HepG2 (cell line): ENCODE measurements at places on chromosomes 3 and 15. TPM values are rescaled to one million over a fixed set of nuclear protein-coding genes. Genes with fewer than 3 reads are reported as not detected.
A peak's percentile ranks its signal among the peaks of the same experiment; 100 is the strongest.

DNA sequence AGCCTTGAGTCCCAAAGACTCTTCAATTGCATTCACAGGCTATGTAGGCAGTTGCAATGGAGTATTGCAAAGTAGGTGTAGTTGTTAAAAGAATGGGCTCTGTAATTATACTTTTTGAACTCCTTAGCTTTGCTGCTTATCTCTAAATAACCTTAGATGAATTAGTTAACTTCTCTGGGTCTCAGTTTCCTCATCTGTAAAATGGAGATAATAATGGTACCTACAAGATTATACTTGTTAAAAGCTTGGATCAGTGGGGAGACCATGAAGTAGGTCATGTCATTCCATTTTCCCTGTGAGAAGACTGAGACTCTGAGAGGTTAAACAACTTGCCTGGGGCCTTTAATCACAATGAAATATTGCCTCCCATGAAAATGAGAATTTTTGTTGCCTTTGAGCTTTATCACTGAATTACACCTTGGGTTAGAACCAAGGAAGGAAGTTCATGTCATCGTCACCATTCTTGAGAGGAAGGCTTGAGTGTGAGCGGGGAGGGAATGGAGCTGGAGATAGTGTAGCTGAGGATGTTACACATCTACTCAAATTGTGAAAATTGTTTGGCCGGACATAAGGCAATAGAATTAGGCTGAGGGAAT lies 38.1 kb downstream of the CTDSPL start:
- DNase-seq: no peak

- no peak for DNase-seq
Observed at GRCh38 chr3:167709690-167710089, 25.0 kb downstream of the PDCD10 start.

DNA sequence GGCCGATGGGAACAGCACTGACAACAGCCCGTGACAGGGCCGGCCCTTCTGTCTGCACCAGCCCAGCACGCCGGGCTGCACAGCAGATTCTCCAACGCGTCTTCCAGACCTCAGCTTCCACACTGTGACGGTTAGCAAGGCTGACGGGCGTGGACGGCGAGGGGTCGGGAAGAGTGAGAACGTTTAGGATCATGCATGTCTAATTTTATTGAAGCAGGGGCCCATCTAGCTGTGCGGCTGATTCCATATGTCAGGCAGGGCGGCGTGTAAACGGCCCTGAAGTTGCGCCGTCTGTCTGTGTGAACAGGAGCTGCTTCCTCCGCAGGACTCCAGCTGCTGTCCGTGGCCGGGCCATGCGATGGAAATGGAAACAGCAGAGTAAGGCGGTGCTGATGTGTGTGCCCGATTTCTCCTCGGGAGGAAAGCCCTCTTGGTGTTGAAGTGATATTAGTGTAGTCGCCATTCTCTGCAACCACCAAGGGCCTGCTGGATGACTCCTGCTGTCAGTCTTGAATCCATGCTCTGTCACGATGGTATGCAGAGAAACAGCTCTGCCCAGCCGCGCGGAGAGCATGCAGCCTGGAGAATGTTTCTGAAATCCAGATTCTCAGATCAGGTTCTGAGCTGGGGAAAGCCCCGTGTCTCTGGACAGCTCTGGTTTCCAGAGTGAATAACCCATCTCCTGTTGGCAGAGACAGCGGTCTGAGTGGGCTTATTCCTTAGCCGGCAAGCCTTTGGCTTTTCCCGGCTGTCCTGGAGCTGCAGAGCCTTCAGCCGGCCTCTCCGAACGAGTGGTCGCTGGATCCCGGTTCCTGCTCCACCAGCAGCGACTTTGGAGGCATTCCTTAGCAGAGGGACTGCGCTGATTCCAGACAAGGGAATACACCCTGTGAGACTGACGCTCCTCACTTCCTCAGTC lies 158.1 kb upstream of the UBE3A start:
- DNase-seq: no peak

DNA sequence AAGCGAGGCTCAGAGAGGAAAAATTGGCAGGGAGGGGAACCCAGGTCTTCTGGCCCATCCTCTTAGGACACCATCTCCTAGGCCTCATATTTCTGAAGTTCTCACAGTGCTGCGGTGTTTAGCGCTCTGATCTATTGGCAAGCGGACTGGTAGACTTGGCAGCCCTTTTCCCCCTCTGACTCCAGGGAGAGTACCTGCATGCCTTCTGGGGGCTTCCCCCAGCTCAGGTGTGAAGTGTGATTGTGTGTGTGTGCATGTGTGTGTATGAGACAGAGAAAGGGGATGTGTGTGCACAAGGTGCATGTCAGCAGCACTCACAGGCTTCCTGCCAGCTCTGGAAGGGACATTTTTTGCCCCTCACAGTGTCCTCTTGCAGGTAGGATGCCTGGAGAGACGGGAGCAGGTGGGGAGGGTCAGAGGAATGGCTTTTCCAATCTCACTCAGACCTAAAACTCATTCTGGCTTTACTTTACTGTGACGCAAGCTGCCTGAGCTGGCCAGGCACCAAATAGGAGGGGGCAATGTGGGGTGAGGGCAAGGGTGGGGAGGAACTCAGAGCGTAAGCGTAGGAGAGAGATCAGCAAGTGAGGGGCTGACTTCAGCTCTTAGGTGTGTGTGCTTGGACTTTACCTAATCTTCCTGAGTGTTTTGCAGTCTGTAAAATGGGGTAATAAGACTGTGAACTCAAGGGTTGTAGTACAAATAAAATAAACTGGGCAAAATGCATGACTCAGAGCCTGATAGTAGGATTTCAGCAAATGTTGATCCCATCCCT lies 4.0 kb upstream of the IL17RE start:
- peak; percentile 56 for DNase-seq

DNA sequence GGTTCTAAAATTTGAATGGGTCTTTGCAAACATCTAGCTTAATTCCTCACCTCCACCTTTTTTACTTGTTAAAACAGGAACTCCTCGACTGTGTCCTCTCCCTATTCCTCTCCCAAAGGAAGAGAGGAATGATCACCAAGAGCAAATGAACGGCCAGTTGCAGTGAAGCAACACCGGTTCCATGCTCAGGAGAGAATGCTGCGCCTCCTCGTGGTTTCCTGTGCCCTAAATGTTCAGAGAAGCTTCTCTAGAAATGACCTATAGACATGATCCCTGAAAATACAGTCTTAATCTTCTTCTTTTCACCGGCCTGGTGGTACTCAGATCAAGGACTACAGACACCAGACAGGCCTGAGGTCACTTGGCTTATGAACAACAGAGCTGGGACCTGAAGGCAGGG lies 65.1 kb upstream of the GUCA1C start:
- peak; percentile 5 for DNase-seq

DNA sequence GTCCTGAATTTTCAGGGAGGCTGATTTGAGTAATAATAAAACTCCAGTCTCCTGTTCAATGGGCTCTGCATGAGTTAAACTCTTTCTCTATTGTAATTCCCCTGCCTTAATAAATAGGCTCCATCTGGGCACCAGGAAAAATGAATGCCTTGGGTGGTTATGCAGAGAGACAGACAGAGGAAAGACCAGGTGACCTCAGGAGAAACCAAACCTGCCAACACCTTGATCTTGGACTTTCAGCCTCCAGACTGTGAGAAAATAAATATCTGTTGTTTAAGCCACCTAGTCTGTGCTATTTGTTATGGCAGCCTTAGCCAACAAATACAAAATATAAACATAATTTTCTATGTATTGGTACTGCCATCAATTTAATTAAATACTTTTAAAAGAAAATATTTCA lies 64.8 kb upstream of the RAP2B start:
- DNase-seq: no peak

CAMKV gene
- polyA plus RNA-seq: 0.13 and 0.22 TPM in 2 replicates

PPARG gene
- 57.4 and 58.3 TPM in 2 replicates for polyA plus RNA-seq

CMTM8 gene
- 15.2 and 15.8 TPM in 2 replicates for polyA plus RNA-seq

GNAT1 gene
- 0.03 TPM in 1 of 2 replicates, not detected in the other for polyA plus RNA-seq

RASGRF1 gene
- polyA plus RNA-seq: 1.2 and 3.0 TPM in 2 replicates

LRRC49 gene
- 0.42 and 0.57 TPM in 2 replicates for polyA plus RNA-seq

BAHD1 gene
- 3.3 and 3.8 TPM in 2 replicates for polyA plus RNA-seq
